Stimulated activated CD8-positive, alpha-beta memory T cell treated with anti-CD3 and anti-CD28 coated beads, Interleukin-2, amount 100 ng/mL, for 1 hour (primary cell): ENCODE measurements at places on chromosomes 7 and 10.

GRCh38 chr7:19235680-19236079 lies 90.5 kb upstream of the FERD3L start:
- DNase-seq: no peak

GRCh38 chr10:79397575-79398303 lies 47.7 kb downstream of the ZCCHC24 start:
- DNase-seq: no peak

DNA sequence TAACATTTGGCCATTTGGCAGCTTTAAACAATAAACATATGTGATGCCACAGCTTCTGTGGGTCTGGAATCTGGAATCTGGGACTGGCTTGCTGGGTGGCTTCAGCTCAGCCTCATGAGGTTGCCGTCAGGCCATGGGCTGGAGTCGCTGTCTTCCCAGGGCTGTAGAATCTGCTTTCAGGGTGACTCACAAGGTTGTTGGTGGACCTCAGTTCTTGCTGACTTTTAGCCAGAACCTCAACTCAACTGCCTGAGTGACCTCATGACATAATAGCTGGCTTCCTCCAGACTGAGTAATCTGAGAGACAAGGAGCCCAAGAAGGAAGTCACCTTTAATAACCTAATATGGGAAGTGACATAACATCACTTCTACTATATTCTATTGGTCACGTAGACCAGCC lies 44.6 kb upstream of the TSPAN13 start:
- no peak for DNase-seq

DNA sequence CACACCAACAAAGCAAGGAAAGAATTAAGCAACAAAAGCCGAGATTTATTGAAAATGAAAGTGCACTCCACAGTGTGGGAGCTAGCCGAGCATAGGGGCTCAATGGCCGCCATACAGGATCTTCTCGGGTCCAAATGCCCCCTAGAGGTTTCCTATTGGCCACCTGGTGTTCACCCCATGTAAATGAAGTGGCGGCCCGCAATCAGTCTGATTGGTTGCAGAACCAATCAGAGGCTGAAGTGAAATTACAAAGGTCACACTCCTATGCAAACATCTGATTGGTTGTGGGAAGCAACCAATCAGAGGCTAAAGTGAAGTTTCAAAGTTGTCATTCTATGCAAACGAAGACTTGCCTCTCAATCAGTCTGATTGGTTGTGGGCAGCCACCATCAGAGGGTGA lies 61.8 kb upstream of the SLC35B4 start:
- DNase-seq: no peak

- DNase-seq: no peak
Observed at GRCh38 chr7:597348-598178, 77.9 kb upstream of the PDGFA start.

DNA sequence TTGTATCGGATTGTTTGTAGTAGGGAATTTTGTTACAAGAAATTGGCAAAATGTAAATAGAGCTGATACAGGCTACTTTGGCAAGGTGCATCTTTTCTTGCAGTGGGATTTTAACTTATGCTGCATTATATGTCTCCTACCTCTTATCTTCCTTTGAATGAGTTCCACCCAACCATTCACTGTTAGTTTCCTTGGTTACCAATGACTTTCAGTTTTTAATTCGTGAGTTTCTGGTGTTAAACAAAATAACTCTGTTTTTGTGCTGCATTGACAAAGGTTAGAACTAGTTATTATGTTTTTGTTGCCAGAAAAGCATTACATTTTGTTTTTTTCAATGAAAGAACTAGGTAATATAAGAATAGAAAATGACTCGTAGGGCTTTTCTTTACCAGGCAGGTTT lies 327.2 kb downstream of the LHFPL3 start:
- no peak for DNase-seq
